ENCODE measurements at places on chromosomes 2 and 18.

GRCh38 chr2:191366199-191366598, 121.0 kb downstream of the MYO1B start:
- DNase-seq: no peak

- DNase-seq: no peak
Measured at GRCh38 chr18:80173060-80173459, 64.0 kb downstream of the ADNP2 start.

DNA sequence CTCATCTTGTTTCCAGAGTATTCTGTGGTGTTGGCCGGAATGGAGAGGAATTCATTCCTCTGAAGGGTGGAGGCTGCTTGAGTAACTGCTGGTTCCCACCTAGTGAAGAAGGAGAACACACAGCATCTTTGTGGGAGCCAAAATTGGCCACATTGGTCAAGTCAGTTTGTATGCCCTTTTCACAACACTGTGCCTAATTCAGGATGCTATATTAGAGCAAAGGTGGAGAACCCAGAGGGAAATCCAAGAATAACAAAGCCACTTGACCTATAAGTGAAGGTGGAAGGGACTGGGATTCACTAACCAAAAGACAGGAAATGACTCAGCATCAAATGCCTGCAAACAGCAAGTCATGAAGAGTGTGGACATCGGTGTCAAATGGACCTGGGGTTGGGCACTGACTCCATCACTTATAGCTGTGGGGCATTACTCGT, 27.3 kb upstream of the MLPH start:
- DNase-seq: no peak

GRCh38 chr2:186918495-186918894, 69.5 kb upstream of the ZSWIM2 start:
- DNase-seq: no peak

- no peak for DNase-seq
Measured at GRCh38 chr2:178681081-178681480, 126.1 kb downstream of the TTN start.

GRCh38 chr2:9656270-9656766, 25.5 kb upstream of the YWHAQ start:
- DNase-seq: no peak

DNA sequence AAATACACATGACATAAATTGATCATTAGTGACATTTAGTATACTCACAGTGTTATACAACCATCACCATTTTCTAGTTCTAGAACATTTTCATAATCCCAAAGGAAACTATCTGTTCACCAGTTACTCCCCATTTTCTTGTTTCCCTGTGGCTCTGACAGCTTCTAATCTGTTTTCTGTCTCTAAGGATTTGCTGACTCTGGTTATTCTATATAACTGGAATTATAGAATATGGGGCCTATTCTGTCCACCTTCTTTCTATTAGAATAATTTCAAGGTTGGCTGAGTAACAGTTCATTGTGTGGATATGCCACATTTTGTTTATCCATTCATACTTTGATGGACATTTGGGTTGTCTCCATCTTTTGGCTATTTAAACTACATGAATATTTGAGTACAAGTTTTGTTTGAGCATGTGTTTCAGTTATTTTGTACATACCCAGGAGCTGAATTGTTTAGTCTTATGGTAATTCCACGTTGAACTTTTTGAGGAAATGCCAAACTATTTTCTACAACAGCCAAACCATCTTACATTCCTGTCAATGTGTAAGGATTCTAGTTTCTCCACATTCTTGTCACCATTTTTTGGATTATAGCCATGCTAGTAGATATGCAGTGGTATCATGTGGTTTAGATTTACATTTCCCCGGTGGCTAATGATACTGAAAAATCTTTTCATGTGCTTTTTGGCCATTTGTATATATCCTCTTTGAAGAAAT, 20.5 kb downstream of the KIAA1328 start:
- no peak for DNase-seq

GRCh38 chr2:164782323-164782722, 59.3 kb downstream of the COBLL1 start:
- no peak for DNase-seq

GRCh38 chr2:65130664-65131175, 814 bp upstream of the RAB1A start:
- DNase-seq: peak; percentile 78

DNA sequence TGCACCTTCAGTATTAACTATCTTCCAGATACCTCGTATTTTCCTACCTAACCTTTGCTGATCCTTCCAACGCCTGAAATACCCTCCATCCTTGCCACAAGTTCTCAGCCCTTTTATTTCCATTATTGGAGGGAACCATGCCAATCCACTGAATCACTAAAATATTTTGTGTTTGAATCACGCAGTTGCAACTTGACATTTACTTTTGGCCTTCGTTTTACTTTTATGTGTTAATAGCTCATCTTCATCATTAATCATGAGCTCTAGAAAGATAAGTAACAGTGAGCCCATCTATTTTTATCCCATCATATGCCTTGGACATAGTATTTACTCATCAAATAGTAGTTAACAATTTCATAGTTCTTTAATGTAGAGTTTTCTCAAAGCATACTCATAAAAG, 463.2 kb downstream of the THSD7B start:
- DNase-seq: no peak

DNA sequence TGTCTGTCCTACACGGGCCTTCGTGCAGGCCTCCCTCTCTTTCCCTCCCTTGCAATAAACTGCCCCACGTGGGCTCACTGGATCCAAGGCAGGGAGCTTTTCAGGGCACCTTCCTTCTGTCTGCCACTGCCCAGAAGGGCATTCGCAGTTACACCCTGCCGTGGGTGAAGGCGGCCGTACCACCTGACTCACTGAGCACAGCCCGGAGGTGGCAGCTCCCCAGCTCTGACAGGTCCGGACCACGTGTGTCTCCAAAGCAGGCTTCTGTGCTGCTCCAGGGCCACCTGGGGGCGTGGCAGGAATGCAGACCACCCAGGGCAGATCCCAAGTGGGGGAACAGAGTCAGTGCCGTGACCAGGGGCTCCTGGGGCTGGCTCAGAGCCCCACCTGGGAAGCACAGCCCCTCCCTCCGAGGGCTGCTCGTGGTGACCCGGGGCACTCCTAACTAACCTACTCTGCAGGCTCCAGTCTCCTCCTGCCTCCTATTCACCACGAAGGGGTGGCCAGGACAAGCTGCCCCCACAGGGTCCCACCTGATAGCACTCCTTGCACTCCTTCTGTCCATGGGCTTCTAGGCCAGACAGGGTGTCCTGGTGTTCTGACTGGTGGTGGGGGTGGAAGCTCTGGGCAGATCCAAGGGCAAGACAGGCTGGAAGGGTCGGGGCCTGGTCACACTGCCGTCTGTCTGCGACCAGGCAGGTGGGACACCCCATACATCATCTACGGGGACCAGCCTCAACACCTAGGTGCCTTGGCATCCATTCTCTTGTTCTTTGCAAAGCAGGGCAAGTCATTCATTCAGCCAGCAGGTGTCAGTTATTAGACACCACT, 9.7 kb downstream of the SNED1 start:
- DNase-seq: no peak

GRCh38 chr18:957829-958228, 53.2 kb downstream of the ADCYAP1 start:
- DNase-seq: no peak

- DNase-seq: no peak
Measured at GRCh38 chr2:241459520-241459919, 48.9 kb downstream of the STK25 start.

GRCh38 chr2:41698678-41699422, 349.0 kb upstream of the PKDCC start:
- peak; percentile 12 for DNase-seq

DNA sequence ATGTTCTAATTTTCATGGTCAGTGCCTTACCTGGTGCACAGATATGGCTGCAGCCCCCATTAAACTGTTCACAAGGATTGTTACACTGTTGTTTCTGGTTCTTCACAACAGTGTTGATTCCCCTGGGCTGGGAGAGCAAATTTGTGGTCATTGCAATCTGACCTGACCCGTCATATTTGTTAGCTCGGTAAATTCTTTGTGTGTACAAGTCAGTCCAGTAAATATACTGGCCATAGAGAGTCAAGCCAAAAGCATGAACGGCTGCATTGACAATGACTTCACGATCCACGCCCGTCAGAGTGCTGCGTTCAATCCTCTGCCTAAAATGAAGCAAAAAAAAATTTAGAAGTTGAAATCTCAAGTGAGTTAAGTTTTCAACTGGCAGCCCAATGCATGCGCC, 134.6 kb downstream of the DHRS9 start:
- no peak for DNase-seq

DNA sequence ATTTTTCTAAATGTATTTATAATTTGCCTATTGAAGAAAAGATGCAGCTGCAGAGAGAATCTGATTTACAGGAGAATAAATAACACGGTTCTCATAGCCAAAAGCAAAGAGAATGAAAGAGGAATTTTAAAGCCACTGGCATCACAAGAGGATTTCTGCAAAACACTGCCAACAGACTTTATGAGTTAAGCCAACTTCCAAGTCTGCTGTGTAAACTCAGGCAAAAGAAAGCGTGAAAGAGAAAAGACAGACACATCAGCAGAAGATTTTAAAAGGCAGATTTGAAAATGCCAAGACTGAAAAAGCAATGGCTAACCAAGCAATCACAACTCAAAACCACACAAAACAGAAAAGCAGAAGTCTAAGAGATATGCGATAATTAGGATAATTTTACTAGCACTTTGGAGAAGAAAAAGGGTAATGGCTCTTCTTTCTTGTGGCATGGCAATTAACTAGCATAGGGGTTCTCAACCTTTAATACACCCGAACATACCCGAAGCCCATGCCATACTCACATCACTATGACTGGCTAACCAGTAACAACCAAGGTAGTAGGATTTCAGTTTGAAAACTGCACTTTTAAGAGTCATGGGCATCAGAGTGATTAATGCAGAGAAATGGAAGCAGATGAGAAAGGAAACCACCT, 4.9 kb downstream of the DARS1 start:
- DNase-seq: no peak

DNA sequence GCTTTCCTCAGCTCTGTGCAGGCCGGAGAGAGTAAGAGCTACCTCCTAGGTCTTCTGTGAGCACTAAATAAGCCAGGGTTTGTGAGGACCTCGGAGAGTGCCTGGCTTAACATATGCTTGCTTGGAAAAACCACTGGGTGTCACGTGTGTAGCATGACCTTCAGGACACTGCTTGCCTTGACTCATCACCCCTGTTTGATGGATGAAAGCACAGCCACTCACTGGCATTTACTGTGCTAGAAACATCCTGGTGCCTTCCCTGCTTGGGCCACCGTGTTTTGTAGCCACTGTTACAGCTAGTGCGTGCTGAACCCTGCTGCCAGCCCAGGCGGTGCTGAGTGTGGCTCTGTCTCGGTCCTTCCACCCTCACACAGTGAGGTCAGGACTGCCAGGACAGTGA, 34.8 kb upstream of the ITM2C start:
- no peak for DNase-seq

Data from NCI-H2081 (cell line).